ENCODE measurements at places on chromosomes 7 and 10. TPM values are rescaled to one million over a fixed set of nuclear protein-coding genes. Genes with fewer than 3 reads are reported as not detected.

HKDC1 gene
- not detected for total RNA-seq

PRKCQ gene
- 0.55 TPM for total RNA-seq

ENTPD1 gene
- 23.0 TPM for total RNA-seq

DNA sequence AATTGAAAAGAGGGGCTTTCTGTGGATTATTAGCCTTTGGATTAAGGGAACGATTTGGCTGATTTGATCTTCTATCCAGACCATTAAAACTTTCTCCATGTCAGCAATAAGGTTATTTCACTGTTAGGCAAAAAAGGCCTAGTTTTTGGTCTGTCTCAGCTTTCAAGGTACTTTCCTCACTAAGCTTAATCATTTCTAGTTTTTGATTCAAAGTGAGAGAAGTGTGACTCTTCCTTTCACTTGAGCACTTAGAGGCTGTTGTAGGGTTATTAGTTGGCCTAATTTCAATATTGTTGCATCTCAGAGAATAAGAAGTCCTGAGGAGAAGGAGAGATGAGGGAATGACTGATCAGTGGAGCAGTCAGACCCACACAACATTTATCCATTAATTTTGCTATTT, 596.0 kb upstream of the TPK1 start:
- H3K4me1 ChIP-seq, result no peaks in the 10 kb centered on the region
- no peaks in the 10 kb centered on the region for H3K36me3 ChIP-seq
- no peak overlapping the region for H3K27ac ChIP-seq
- no peaks in the 10 kb centered on the region for H3K27me3 ChIP-seq
- H3K4me3 ChIP-seq, result no peak overlapping the region
- no peak for DNase-seq

DNA sequence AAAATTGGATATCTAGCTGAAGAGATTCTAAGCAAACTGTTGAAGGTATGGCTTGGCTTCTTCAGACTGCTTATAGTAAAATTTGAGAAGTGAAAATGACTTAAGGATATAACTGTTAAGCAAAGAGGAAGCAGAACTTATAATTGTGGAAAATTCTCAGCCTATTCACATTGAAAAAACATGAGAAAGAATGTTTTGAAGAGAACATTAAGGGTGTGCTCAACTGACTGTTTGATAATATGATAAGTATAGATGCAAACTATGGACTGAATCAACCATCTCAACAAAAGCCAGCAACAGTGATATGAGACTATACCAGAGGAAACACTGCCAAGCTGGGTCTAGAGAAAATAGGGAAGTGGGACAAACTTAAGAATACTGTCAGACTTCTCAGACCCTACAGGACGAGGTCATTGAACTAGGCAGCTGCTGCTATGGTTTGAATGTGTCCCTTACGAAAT, 133.1 kb upstream of the PPP1R3A start:
- no peak overlapping the region for H3K27ac ChIP-seq
- H3K4me3 ChIP-seq, result no peak overlapping the region
- H3K4me1 ChIP-seq, result no peaks in the 10 kb centered on the region

DNA sequence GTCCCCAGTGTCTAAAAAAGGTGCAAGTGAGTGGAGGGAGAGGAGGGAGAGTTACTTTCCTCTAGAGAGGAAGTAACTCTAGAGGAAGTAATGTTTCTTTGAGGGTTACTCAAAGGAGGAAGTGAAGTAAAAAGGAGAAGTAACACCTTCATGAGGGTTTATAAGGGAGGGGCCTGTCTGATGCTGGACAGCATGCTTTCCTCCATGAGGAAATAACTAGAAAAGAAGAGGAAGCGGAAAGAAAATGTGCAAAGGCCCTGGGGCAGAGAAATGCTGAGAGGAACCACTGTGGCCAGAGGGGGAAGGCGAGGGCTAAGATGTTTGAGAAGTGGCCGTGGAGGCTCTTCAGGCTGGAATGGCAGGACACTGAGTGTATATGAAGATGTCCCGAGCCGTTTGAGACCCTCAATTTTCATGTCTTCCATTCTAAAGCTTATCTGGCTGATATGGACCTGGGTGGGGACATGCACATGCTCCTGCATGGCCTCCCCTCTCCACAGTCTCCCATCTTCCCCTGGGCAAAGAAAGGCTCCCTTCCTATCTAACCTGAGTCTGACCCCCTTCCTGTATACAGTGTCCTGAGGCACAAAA, 3.4 kb upstream of the SLC18A2 start:
- H3K27ac ChIP-seq, result no peak overlapping the region
- no peak overlapping the region for H3K4me3 ChIP-seq
- H3K27me3 ChIP-seq, result peaks cover 16% of the 10 kb centered on the region
- DNase-seq, result no peak
- no peaks in the 10 kb centered on the region for H3K4me1 ChIP-seq
- H3K36me3 ChIP-seq, result no peaks in the 10 kb centered on the region

DNA sequence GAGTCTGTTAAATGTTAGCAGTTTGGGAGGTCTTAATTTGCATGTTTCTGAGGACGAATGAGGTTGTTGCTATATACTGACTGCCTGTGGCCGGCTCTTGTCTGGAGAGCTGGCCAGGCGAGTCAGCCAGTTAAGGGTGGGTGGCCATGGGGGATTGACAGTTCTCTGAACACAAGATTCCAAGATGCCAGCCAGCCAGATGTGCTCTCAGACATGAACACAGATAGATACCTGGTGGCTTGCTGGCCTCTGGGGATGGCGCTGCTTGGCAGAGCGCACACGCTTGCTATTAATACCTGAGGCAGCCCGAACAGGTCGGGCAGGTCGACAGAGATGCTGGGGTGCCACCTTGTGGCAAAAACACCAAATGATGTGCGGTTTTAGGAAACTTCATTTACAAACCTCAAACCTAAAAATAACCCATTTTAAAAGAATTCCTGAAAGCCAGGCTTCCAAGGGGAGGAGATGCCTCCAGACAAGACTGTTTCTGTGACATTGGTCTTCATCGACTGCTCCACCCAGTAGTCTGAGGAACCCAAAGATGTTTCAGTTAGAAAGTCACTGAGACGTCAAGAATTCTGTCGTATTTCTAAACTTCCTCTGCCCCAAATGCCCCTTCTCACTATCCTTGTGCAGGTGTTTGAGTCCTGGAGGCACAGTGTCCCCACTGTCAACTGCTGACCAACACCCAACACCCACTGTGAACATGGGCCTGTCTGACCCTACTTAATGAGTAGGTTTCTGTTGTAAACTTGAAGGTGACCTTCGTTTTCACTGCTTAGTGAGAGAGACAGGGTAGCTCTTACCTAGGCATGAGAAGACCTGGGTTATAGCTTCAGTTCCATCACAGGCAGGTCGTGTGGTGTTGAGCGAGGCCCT, 123.4 kb downstream of the NT5C2 start:
- H3K4me3 ChIP-seq, result no peak overlapping the region
- H3K27ac ChIP-seq, result no peak overlapping the region
- no peaks in the 10 kb centered on the region for H3K36me3 ChIP-seq
- peaks cover 2% of the 10 kb centered on the region for H3K4me1 ChIP-seq

DNA sequence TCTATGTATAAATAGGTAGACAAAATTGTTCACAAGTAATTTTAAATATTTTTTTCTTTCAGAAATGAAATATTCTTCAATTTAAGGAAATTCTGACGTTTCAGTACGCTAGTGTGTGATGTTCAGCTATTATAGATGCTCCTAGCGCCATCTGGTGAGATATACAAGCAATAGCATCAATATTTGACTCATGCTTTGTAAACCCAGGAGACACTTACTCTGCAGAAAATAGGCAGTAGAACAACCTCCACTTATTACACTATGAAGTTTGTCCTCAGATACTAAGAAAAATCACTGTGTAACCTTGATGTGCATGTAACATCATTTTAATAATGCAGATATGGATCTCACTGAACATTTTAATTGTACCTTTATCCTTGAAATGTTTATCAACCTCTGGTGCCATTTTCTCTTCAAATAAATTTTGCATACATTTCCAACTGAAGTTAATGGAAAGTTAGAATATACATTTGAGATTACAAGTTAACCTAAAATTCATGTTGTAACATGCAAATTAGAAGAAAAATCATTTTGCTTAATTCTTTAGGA, 151.5 kb upstream of the FAM3C start:
- DNase-seq, result peak; percentile 67
- H3K27me3 ChIP-seq, result no peaks in the 10 kb centered on the region
- H3K4me3 ChIP-seq, result no peak overlapping the region
- no peaks in the 10 kb centered on the region for H3K36me3 ChIP-seq
- H3K27ac ChIP-seq, result no peak overlapping the region
- peaks cover 32% of the 10 kb centered on the region for H3K4me1 ChIP-seq

- H3K36me3 ChIP-seq, result peaks cover 16% of the 10 kb centered on the region
- H3K27me3 ChIP-seq, result peaks cover 7% of the 10 kb centered on the region
- DNase-seq, result peak; percentile 38
- peak overlapping the region; percentile 72 for H3K27ac ChIP-seq
These were observed 126.4 kb upstream of the ZNF746 start for GRCh38 chr7:149624006-149624405.

- no peaks in the 10 kb centered on the region for H3K27me3 ChIP-seq
- peaks cover 23% of the 10 kb centered on the region for H3K4me1 ChIP-seq
- peak overlapping the region; percentile 95 for H3K27ac ChIP-seq
- H3K4me3 ChIP-seq, result no peak overlapping the region
- no peaks in the 10 kb centered on the region for H3K36me3 ChIP-seq
These were observed 339.9 kb upstream of the PODXL start for GRCh38 chr7:131896165-131896863.

DNA sequence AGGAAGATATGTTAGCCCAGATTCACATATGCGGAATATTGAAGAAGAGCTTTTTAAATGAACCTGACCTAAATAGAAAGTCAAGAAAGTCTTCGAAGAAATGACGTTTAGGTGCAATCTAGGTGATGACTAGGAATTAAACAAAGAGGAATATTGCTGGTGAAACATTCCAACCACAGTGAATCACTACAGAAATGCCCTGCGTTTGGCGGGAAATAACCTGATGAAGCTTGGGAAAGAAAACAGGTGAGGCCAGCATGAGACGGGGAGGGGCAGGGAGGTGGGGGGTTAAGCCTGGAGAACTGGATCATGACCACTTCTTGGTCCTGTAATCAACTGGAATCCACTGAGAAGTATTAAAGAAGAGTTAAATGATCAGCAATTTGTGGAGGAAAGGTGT, 299.4 kb upstream of the VSTM2A start:
- H3K27ac ChIP-seq, result no peak overlapping the region
- H3K36me3 ChIP-seq, result no peaks in the 10 kb centered on the region
- H3K4me3 ChIP-seq, result no peak overlapping the region
- H3K4me1 ChIP-seq, result no peaks in the 10 kb centered on the region
- no peak for DNase-seq

GRCh38 chr10:133162178-133162909, 2.3 kb downstream of the KNDC1 start:
- H3K27me3 ChIP-seq, result peaks cover 3% of the 10 kb centered on the region
- no peak for DNase-seq
- H3K4me1 ChIP-seq, result no peaks in the 10 kb centered on the region
- H3K4me3 ChIP-seq, result no peak overlapping the region
- no peaks in the 10 kb centered on the region for H3K36me3 ChIP-seq

DNA sequence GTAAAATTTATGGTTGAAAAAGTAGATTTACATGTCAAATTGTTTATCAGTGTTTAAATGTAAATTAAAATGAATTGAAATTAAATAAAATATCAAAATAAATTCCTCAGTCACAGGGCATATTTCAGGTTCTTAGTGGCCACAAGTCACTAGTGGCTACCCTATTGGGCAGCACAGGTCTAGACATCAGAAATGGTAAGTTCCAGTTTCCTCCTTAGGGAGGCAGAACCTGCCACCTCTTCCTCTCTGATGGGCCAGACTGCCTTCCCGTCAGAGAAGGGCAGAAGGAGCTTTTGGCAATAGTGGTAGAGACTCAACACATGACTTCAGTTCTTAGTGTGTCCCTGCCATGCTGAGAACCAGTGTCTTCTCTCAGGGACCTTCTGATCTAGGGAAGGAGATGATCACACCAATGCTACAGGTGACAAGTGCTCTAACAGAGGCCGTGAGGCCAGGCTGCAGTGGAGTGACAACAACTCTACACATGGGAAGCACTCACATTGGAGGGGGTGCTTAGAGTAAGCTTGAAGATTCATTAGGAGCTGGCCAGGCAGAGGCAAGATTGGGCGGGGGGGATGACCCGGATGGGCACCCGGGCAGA, 14.4 kb upstream of the PCBD1 start:
- no peak overlapping the region for H3K27ac ChIP-seq
- no peaks in the 10 kb centered on the region for H3K4me1 ChIP-seq
- H3K27me3 ChIP-seq, result peaks cover 10% of the 10 kb centered on the region
- H3K4me3 ChIP-seq, result no peak overlapping the region
- no peak for DNase-seq
- no peaks in the 10 kb centered on the region for H3K36me3 ChIP-seq

Measured in endothelial cell of umbilical vein (primary cell).